ENCODE measurements at places on chromosomes 5 and 9.

DNA sequence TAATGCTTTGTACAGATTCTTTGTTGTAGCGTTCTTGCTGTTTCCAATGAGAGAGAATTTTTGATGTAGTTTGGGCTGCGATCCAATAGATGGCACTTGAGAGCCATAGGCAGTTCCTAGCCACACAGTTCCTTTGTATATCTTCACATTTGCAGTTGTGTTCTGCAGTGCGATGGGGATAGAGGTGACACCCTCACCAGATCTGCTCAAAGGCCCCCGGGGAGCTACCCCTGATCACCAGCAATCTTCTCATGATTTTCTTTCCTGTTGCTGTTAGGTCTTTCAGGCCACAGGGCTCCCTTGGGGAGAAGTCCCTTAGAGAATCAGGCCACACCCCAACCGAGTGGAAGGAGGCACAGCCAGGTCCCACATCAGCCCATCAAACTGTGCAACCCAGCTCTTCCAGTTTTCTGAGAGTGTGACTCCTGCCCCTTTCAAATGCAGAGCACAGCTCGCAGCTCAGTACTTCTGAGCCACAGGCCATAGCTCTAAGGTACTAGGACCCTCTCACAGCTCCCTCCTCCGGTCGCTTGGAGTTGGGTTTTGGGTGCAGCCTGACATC, 353.7 kb downstream of the SLCO4C1 start:
- no peak for DNase-seq

- DNase-seq = no peak
Observed at GRCh38 chr5:143213231-143213850, 190.1 kb downstream of the NR3C1 start.

DNA sequence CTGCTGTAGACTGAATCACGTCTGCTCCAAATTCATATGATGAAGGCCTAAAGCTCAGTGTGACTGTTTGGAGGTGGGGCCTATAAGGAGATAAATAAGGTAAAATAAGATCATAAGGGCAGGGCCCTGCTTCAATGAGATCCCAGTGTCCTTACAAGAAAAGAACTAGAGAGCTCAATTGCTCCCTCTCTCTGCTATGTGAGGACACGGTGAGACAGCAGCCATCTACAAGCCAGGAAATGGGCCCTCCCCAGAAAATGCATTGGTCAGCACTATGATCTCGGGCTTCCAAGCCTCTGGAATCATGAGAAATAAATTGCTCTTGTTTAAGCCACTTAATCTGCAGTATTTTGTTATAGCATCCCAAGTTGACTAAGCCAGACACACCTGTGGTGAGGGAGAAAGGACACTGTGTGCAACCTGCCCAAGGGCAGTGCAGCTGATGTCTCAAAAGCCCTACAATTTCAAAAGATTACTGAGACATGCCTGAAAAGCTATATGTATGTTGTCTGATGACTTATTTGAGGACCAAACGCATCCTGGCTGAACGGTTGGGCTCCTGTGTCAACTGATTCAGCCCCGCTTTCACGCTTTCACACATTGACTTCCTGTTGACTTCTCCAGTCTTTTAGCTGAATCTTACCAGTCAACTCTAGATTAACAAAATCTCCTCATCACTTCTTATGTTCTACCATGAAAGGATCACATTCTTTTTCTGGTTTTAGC, 13.2 kb downstream of the GZMK start:
- peak; percentile 8 for DNase-seq

DNA sequence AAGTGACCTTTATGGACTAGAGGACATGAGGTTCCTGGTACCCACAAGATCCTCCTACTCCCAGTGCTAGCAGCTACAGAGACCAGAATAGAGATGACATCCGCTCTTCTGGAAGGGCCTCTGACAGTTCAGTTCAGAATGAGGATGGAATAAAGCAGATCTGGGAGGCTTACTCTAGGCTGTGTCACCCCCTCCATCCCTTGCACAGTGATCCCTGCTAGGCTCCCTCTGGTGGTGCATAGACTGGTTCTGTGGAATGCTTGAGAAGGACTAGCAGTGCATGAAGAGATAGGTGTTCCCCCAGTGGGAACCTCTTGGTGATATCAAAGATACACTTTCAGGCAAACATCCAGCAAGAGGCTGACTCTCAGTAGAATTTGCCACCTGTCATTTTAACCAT, 83.0 kb downstream of the NPR3 start:
- DNase-seq = no peak

GRCh38 chr5:158786390-158786789, 313.3 kb downstream of the EBF1 start:
- no peak for DNase-seq

DNA sequence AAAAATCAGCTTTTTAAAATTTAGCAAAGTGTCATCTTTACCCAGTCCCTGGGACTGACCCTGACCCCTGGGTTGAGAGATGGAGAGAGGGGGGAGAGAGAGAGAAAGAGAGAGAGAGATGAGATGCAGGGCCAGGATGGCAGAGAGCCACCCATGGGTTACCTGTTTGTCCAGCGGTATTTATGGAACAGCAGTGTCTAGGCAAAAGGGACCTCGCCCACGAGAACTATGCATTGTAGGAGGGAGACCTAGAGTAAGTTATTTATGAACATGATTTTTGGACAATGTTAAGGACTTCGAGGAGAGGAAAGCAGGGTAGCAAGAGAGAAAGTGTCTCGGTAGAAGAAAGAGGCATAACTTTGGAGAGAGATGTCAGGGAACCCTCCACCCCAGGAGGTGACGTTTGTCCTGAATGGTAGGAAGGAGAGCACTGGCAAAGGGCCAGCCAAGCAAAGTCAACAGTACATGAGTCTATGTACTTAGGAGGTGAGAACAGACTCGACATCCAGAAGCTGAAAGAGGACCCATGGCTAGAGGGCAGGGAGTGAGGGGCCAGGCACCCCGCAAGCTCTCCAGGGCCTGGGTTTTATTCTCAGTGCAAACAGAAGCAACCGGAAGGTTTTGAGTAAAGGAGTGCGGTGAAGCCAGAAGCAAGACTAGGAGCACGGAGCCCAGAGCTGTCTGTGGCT, 30.5 kb upstream of the MSX2 start:
- no peak for DNase-seq

DNA sequence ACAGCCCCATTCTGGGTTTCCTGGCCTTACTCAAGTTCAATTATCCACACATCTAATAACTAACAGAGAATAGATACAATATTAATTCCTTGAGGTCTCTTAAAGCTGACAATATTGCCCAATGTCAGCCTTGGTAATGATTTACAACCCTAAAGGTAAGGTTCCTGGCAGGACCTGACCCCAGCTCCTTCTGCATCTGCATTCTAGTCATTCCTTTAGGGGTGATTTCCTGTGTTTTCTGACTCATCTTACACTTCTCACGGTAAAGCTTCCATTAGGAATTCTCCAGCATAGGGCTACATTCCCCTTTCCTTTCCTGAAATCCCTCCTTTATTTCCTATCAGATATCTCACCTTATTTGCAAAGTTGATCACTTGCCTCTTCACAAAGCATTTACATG, 9.3 kb downstream of the HAVCR1 start:
- DNase-seq = no peak

DNA sequence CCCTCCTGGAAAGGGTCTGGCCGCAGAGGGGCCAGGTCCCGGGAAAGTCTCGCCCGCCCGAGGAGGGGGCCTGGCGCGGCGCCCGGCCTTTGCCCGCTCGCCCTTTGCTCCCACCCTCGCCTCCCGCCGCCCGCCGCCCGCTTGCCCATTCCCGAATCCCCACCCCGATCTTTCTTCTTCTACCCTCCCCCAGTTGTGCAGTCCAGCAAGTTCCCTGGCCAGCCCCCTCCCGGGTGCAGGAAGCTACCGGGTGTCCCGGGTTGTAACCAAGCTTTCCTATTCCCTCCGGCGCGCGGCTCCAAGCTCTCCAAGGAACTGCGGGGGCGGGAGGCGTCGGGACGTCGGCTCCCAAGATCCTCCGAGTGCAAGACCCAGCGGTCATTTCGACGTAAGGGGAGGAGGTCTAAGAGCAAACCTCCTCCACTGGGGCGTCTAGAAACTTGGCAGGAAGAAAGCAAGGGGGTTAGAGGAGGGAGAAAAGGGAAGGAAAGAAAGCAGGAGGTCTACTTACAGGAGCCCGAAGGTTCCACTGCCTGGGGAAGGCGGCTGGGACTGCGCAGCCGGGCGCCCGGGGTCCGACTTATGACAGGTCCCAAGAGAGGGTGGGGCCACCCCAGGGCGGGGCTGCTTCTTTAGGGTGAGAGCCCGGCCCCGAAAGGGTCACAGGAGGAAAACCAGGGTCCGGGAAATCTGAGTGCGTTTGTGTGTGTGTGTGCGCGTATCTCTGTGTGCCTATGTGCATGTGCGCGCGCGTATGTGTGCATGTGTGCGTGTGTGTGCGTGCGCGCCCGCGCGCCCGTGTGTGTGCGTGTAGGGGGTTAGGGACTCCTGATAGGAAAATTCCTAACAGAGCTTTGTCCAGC, at the start of gene PTGR1:
TSS of gene PTGR1 (minus strand) at position 556 of the 863 bp plus-strand sequence. CDS start 2,225 bp downstream, outside the sequence.
- DNase-seq = peak; percentile 65

All from NCI-H524 (cell line).